ENCODE measurements at places on chromosomes 3 and 15.

DNA sequence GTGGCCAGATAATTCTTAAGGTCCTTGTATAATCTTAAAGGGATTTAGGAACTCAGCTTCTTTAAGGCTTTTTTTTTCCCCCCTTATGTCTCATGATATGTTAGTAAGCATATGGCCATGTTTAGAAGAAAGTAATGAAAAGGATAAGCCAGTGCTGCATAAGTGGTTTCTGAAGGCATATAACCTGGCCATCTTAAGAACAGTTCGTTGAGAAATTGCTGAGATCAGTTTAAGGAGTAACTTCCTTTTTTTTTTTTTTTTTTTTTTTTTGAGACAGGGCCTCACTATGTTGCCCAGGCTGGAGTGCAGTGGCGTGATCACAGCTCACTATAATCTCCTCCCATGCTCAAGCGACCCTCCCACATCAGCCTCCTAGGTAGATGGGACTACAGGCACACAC, 51.7 kb downstream of the UBE2E2 start:
- no peak for DNase-seq

GRCh38 chr3:177743173-177743890, 546.0 kb upstream of the TBL1XR1 start:
- no peak for DNase-seq

- peak; percentile 74 for DNase-seq
Observed at GRCh38 chr15:77543159-77543882, 89.4 kb downstream of the LINGO1 start.

DNA sequence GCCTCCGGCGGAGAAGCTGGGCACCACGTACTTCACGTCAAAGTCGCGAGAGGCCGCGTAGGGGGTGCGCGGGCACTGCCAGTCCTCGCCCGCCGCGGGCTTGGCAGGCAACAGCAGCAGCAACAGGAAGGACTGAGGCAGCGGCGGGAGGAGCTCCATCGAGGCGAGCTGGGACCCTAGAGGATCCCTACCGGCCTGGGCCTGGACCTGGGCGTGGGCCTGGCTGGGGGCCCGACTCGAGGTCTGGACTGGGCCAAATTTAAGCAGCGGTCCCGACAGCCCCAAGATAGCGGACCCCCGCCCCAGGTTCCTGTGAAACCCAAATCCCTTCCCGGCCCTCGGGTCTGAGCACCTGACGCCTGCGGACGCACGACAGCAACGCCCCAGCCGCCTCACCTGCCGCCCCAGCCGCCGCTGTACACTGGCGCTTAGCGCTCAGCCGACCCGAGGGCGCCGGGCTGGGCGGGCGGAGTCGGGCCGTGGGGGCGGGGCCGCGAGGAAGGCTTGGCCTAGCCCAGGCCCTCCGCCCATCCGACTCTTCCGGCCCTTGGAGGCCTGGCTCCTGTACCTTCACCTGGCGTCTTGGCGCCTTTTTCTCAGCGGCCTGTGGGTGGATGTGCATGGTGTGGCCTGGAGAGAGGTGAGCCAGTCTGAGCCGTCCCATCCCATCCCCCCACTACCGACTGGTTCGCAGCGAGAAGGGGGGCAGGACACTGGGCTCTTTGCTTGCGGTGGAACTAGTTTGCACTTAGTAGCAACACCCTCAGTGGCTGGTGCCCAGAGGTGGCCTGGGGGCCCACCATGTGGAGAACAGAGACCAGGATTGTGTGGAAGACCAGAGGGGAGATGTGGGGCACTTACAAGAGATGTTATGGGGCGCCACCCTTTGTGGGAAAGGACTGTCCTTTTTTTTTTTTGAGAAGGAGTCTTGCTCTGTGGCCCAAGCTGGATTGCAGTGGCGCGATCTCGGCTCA, at the start of gene MST1R:
Gene MST1R (minus strand): TSS at position 423 of the 974 bp plus-strand sequence. CDS start 264 bp downstream, at position 159.
- DNase-seq, result peak; percentile 86

- DNase-seq, result no peak
Observed at GRCh38 chr15:92900731-92901071, 577 bp downstream of the CHD2 start.

GRCh38 chr3:175526609-175527280, 667.6 kb downstream of the NAALADL2 start:
- no peak for DNase-seq

DNA sequence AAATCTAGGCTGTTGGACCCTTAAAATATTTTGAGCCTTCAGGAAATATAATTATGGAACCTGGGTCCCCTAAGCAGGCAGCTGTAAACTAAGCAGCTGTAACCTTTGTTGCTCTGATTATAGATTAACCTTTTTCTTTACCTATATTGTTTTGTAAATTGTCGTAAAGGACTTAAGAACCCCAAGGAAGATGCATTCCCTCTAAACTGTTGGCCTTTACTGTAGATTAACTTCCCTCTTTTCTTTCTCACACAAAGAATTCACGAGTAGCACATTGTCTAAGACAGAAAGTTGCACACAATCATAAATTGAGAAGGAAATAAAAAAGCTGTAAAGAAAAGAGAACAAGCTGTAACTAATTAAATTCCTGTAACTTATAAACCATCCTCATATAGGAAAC, 877.3 kb downstream of the ROBO2 start:
- DNase-seq, result no peak

GRCh38 chr3:167882057-167882667, 146.6 kb downstream of the SERPINI1 start:
- peak; percentile 30 for DNase-seq

GRCh38 chr3:173865900-173866498, 468.5 kb downstream of the NLGN1 start:
- no peak for DNase-seq

DNA sequence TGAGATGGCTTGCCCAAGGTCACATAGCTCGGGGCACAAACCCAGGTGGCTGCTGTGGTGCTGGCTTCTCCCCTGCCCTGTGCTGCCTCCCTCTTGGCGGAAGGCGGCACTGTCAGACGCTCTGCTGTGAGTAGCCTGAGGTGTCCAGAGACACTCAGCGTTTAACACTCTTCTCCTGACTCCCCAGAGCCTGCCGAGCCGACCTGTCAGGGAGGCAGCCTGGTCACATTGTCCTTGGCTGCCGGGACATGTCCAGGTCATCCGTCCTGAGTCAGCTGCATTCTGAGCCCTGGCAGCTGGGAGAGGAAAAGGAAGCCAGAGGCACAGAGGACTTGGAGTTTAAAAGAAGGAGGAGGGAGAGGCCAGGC, 4.7 kb downstream of the LMAN1L start:
- DNase-seq, result no peak

DNA sequence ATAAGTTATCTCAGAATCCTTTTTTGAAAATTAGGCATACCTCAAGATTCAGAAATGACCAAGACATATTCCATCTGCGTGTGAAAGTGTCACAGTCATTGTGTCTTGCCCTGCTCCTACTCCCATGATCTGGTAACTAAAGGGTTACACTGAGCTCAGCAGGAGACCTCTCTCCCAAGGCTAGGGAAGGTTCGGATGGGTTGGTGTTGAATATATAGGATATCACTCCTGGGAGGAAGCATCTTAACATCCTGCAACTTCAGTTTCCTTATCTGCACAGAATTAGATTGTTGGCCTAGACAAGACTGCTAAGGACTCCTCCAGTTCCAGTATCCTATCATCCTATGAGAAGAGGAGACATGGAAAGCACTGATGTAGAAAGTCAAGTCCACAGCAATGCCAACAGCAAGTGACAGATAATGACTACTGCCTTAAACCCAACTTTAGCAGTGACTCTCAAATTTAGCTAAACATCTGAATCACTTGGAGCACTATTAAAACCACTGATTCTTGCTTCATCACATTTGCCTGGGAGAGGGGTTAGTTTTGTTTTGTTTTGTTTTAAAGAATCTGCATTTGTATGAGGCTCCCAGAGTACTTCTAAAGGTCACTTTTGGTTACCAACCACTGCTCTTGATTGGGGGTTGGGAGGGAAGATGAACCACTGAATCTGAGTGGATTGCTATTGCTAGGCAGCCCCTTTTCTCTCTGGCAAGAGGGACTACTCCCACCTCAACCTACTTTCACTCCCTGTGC, 9.7 kb downstream of the ADAMTS9 start:
- DNase-seq, result no peak

DNA sequence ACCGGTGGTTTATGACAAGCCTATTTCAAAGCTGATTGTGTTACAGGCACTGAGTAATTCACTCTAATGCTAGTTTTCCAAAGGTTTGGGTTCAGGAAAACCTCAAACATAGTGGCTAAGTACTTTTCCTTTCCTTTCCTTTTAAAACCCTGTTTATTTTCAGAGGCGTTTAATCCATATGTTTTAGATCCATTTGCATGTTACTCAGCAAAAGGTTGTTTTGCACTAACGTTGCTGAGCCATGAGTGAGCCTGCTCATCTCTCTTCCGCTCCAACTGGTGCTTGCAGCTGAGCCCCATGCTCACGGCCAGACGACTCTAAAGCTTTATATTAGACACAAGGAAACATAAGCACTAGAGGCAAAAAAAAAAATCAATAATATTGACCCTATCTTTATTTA, 9.4 kb downstream of the CEMIP start:
- DNase-seq, result no peak
